A549 treated with RU486 at 1 μM for 4 hours (cell line): ENCODE measurements at places on chromosomes 13 and 19. TPM values are rescaled to one million over a fixed set of nuclear protein-coding genes. Genes with fewer than 3 reads are reported as not detected.

ZNF284 gene
- total RNA-seq: 0.38 to 0.52 TPM (median 0.46 TPM) in 5 replicates

ZNF677 gene
- not detected in 5 replicates for total RNA-seq

CALR3 gene
- not detected in 5 replicates for total RNA-seq

ZIC2 gene
- 8.8 to 13.6 TPM (median 11.3 TPM) in 5 replicates for total RNA-seq

C19orf33 gene
- total RNA-seq: 617 to 825 TPM (median 744 TPM) in 5 replicates
